ENCODE measurements at places on chromosomes 7 and 10.
A peak's percentile ranks its signal among the peaks of the same experiment; 100 is the strongest.

GRCh38 chr10:121049489-121049888 is 198.3 kb downstream of the WDR11 start:
- DNase-seq = no peak

- no peak for DNase-seq
Measured at GRCh38 chr10:35848412-35848811, 206.3 kb upstream of the FZD8 start.

- DNase-seq = no peak
Measured at GRCh38 chr10:131860806-131861440, 39.9 kb upstream of the PPP2R2D start.

DNA sequence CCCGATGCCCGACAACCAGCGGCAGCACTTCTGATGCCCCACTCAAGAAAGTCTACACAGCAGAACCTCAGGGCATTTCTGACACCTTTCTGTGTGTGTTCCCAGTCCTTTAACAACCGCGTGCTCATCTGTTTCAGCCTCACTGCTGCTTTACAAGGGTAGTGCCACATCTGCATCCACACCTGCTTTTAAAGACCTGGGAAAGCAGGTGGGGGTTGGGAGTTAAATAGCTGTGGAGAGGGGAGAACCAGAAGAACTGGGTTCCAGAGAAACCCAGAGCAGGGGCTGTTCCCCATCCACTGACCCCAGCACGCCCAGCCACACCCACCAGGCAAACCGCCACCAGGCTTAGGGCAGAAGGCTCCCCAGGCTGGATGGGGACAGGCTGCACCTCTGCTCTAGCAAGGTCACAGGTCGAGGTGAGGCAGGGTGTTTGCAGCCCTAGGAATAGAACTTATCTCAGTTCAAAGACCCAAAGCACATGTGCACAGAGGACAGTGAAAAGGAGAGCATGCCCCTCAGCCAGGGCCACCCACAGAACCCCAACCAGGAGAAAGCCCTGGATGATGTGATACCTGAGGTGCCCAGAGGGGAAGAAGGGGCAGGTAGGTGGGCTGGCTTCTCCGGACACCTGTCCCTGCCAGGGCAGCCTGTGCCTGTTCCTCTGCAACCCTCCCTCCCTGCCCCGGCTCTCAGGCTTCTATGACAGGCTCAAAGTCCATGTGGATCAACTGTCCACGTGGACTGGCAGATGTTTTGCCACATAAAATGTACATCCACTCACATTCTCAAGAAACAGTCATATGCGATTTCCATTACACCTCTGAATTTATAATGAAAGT is 51.3 kb downstream of the COBL start:
- no peak for DNase-seq

DNA sequence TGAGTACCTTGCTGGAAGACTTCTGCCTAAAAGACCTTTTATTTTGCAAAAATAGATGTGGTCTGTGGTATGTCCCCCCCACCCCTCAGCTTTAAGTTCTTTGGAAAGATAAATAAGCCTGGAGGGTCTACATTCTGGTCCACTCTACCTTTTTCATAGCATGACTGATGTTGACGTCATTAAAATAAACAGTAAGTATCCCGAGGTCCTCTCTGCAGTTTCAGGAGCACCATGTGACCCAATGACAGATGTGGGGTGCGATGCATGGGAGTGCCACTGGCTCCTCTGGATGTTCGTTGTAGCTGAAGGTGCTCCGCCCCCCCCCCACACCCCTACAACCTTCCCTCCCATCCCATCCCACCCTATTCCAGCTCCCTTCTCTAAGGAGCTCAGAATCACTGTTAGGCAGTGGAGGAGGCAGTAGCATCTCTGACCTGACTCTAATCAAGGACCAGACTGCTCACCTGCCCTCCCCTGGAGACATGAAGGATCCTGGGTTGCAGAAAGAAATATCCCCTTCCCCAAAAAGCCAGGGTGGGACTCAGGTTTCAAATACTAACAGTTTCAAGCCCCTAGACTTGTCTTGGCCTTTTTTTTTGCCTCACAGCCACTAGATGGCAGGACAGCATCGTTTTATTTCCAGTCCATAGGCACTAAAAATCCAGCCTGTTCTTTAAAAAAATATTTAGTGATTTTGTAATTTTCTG is 25.1 kb downstream of the CASP7 start:
- no peak for DNase-seq

- DNase-seq = no peak
Measured at GRCh38 chr10:126844406-126844805, 60.8 kb upstream of the DOCK1 start.

GRCh38 chr10:63268798-63269503 is 135.8 kb downstream of the NRBF2 start:
- DNase-seq = peak; percentile 79

GRCh38 chr7:126959649-126960048 is 293.1 kb downstream of the GRM8 start:
- no peak for DNase-seq

GRCh38 chr10:29647478-29647877 is 12.7 kb upstream of the SVIL start:
- no peak for DNase-seq

DNA sequence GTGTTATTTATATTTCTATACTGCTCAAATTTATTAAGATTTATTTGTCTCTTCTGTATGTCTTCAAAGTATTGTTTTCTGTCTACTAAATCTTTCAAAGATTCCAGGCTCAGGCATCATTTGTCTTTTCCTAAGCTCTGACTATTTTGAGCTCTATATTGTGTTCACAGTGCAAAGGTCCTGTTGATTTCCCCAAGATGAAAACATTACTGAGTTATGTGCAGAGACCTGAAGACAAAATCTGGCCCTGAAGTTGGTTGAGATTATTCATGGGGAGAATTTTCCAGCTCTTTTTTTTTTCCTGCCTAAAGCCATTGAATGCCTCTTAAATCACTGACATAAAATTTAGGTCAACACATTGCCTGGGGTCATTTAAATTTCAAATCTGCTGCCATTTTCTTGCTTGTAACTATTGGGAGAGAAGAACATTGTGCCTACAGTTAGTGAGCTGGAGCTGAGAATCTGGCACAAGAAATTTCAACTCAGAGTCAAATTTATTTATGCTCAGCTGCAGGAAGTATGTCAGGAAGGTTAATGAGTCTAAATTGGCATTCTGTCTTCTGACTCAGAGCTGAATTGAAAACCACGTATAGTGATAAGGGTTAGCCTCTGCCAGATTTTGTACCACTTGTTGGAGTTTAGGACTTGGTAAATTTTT is 31.6 kb downstream of the CSTF2T start:
- no peak for DNase-seq

DNA sequence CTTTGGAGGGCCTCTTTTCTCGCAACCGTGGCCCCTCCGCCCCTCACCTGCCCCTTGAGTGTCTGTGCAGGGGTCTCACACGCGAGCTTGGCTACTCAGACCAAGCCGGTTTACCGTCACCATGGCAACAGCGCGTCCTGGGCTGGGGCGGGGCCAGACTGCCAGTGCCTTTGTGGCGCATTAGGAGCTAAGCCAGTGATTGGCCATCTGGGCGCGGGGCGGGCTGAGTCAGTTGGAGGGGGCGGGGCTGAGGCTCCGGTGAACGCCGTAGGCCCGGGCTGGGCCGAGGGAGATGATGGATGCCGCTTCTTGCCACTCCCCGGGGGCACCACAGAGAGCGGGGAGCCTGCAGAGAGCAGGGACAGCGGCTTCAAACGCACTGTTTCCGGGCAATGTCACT is 48.7 kb upstream of the FXYD4 start:
- no peak for DNase-seq

DNA sequence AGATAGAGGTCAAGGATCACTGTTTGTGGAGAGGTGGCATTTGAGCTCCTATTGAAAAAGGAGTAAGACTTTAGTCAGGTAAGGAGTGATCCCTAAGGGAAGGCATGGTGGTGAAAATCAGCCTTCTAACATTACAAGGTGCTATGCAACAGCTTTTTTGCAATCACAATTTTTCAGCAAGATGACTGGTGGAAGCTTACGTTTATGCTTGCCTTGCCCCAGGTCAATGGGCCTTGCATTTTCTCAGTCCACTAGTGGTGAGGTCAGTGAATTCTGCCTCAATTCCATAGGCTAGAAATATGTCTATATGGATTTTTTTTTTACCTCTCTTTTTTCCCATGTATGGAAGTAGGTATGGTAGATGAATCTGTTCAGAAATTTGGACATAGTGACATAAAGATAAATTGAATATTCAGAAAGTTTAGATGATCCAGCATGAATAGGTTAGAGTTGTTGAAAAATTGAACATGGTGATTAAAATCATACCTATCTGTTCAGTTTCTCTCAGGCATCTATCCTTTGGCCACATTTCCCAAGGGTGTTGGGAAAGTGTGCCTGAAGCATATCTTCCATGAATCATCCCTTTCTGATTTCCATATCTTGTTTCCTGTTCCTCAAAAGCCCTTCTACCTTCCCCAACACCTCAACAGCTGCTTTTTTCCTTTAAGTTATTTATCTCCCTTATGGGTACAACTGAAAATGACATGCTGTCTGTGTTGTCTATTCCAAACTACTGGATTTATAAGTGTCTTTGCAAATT is 71.9 kb upstream of the PTPRZ1 start:
- DNase-seq = no peak

DNA sequence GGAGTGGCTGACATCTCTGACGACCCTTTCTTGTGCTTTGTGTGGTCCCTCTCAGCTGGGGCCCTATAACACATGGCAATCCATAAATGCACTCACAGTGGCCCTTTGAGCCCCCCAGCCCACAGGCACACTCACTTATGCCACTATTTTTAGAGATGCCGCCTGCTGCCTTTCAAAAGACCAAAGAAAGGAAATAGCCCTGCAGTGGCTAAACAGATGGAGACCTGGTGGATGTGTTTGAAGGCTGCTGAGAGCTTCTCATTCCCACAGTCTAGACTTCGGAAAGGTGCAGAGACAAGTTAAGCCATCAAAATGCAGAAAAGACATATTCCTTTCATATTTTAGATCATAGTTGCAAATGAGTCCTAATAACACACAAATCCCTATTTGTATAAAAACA is 42.0 kb upstream of the PDZD8 start:
- DNase-seq = no peak

DNA sequence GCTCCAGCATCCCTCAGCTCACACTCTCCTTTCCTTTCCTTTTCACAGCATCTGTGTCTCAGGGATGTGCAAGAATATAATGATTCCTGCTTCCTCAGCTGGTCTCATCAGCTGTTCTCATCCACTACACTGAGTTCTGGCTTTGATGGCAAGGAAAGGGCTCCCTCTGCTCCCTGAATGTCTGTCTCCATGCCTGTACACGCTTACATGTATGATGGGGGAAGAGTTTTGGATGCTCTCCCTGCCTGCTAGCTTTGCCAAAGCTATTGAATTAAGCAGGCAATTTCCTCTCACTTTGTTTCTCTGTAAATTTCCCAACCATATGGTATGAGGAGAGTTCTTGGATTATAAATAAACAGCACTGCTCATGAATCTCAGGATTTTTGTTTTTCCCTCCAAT is 254.5 kb downstream of the SORCS3 start:
- no peak for DNase-seq

DNA sequence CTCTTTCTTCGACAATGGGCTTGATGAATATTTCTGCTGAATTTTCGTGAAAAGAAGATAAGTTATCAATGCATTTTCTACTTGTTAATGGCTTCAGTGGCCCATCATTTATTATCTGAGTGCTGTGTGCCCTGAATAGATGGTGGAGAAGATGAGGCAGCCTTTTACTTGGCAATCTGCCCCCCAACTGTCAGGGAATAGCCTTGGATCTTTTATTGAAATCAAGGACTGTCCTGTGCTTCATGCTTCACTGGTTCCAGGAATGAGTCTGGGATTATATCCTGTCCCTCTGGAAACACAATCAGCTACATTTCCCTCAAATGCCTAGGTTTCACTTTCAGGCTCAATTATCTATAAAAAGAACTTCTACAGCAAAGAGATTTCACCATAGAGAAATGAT is 75.9 kb upstream of the NXPH1 start:
- no peak for DNase-seq

GRCh38 chr7:101558742-101559325 is 70.3 kb downstream of the MYL10 start:
- DNase-seq = no peak

DNA sequence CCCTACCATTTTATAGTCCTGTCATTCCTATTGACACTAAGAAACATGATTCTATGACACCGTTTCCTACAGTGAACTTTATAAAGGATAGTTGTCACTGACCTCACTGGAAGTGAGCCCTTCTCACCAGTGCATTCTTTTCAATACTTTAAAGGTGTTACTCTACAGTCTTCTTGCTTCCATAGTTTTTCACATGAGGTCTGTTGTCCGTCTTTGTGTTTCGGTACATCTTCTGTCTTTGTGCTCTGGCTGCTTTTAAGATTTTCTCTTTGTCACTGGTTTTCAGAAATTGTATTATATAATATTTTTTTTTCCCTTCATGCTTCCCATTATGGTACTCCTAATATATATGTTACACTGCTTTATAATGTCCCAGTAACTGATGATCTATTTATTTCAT is 174.2 kb downstream of the KIF20B start:
- DNase-seq = no peak

Measured in NCI-H2107 (cell line).